Kidney (tissue), 22 donors: ENCODE measurements at places on chromosomes 7 and 10. TPM values are rescaled to one million over a fixed set of nuclear protein-coding genes. Genes with fewer than 3 reads are reported as not detected.

- DNase-seq: no peak
Observed at GRCh38 chr10:124078714-124079113, 14.7 kb downstream of the CHST15 start.

MYOZ1 gene
- 3.5 TPM for total RNA-seq

ZP3 gene
- 17.5 TPM for total RNA-seq

GRCh38 chr10:16789261-16789660 lies 28.0 kb downstream of the RSU1 start:
- peak; percentile 58 for DNase-seq

GRCh38 chr10:95181726-95182125 lies 12.3 kb upstream of the ACSM6 start:
- DNase-seq: no peak

DNA sequence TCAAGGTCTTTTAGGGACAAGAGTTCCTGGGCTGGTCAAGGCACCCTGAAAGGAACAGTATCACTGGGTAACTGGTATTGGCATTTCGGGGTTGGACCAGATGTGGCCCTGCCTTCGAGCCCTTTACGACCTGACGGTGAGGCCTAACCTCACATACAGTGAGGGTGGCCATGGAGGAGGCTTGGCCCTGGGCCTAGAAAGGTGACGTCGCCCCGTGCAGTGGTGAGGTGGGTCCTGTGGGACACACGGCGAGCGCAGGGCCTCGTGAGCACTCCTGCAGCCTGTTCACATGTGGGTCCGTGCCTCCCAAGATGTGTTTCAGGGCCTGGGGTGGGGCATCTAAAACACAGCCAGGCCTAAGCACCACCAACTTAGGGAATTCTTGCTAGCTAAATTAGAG lies 36.1 kb downstream of the CRHR2 start:
- DNase-seq: no peak

DNA sequence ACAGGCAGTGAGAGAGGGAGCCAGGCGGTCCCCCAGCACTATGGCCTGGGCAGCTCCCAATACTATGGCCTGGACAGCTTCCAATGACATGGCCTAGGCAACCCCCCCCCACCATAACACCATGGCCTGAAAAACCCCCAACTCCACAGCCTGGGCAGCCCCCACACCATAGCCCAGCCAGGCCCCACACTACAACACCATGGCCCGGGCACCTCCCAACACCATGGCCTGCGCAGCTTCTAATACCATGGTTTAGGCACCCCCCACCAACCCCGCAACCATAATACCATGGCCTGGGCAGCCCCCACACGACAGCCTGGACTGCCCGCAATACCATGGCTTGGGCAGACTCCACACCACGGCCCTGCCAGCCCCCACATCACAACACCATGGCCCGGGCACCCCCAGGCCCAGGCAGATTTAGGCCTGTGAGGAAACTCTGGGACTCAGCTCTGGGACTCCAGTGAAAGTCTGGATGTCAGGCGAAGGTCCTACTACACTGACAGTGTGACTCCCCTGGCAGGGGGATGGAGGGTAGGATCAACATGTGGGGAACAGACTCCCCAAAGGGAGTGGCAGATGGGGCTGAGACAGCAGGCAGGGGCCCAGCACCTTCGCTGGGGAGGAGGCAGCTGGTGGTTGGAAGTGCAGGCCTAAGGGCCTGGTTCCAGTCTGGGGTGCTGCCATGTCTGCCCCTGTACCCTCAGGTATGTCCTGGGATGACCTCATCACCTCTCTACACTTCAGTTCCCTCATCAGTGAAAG lies 8.7 kb downstream of the CPXM2 start:
- no peak for DNase-seq

GRCh38 chr10:63137306-63137705 lies 4.2 kb downstream of the NRBF2 start:
- DNase-seq: no peak

- peak; percentile 64 for DNase-seq
Observed at GRCh38 chr7:141097430-141097829, 23.6 kb downstream of the TMEM178B start.

DNA sequence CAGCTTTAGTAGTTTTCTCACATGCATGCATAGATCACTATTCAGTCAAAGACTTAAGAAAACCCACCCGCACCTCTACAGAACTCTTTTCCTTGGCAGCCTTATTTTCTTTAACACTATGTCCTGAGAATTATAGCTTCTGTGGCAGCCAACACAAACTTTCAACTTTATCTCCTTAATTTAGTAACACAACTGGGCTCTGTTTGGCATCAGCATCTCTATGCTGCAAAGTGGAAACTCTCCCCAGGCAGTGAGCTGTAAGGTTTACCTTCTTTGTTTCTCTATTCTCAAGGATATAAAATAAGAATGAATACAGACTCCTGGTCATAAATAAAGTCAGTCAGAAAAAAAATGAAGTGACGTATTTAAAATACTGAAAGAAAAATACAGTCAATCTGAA lies 115.2 kb upstream of the PPP1R9A start:
- no peak for DNase-seq

PLAC9 gene
- 31.4 TPM for total RNA-seq

NODAL gene
- total RNA-seq: not detected

TEX36 gene
- total RNA-seq: not detected

DNA sequence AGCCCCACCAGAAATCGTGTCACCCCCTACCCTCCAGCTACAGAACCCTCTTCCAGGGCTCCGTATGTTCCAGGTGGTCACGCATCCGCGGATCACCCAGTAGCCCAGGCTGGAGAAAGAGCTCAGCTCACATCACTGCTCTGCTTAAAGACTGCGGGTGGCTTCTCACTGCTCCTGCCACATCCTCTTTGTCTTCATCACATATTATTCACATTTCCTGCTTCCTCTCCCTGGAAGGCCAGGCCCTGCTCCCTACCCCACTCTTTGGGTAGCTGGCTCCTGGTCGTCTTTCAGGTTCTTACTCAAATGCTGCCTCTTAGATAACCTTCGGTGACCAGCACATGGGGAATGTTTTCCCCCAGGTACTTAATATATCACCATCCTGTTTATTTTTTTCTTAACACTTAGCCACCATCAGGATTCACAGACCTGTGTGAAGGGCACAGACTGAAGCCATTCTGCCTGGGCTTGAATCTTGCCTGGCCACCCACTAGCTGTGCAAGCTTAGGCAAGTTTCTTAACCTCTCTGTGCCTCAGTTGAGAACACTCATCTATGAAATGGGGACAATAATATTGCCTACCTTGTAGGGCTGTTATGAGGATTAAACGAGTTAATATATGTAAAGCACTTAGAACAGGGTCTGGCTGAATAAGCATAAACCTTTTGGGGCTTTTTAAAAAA lies 307.8 kb downstream of the PRPF18 start:
- DNase-seq: no peak

- DNase-seq: no peak
Observed at GRCh38 chr10:122515588-122516231, 44.8 kb upstream of the DMBT1 start.

- no peak for DNase-seq
Observed at GRCh38 chr10:132458071-132458585, 61.1 kb downstream of the PWWP2B start.

GRCh38 chr10:28111712-28112111 lies 112.8 kb upstream of the ODAD2 start:
- no peak for DNase-seq

DNA sequence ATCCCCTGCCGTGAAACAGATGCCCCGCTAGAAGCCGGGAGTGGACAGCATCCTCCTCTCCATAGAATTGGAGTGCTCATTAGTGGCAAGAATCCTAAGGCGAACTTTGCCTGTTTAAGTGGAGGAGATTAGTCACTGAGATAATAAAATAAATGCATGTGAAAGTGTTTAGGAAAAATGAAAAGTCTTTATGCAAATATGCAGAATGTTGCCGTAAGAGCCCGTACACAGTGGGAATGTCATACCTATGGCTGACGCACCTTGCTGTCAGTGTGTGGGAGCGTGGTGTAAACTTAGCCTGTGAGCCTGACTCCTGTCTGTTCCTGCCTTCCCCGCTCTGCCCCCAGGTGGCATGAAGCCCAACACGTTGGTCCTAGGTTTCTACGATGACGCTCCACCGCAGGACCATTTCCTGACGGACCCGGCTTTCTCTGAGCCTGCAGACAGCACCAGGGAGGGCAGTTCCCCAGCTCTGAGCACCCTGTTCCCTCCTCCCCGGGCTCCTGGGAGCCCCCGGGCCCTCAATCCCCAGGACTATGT lies 1.7 kb upstream of the TRIP6 start:
- DNase-seq: peak; percentile 18

GRCh38 chr10:86077271-86077670 lies 289.3 kb downstream of the GRID1 start:
- DNase-seq: no peak

DNA sequence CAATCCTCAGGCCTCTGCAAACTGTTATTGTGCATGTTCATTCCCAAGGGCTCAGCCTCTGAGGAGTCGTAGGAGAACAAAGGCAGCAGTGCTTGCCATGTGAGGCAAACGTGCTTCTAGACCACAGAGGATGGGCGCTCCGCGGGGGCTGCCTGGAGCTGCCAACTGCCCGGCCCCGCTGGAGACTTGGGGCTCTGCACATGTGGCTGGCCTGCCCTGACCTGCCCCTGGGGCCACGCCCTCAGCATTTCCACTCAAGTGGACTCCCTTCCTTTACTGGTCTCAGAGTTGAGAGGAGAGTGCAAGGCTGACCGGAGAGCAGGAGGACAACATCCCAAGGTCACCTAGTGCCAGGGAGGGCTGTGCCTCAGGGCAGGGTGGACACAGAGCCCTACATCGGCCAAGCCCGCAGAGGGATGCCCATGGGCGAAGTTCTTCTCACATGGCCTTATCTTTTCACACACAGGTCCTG lies 222.3 kb upstream of the ZNF32 start:
- no peak for DNase-seq

DNA sequence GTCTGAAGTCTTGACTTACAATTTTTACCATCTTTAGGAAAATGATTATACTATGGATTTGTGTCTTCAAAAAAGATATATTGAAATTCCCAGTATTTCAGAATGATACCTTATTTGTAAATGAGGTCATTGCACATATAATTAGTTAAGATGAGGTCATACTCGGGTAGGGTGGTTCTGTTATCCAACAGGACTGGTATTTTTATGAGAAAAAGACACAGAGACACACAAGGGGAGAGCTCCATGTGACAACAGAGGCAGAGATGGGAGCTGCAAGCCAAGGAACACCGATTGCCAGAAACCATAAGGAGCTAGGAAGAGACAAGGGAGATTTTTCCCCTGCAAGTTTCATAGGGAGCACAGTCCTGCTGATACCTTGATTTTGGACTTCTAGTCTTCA lies 356.9 kb downstream of the ARL4A start:
- no peak for DNase-seq

DNA sequence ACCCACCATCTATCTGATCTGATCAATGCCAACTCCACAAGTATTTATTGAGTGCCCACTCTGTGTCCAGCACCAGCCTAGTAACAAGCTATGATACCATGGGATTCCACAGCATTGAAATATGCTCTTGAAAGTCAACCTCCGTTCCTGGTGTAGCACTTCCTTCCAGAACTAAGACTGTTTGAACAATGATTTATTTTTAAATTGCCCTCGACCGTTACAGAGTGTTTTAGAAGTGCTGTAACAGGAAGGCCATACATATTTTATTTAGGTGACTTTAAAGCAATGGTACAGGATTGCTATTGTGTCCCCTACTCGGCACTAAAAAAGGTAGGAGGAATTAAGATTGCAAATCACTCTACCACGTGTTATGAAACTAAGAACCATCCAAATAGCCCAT lies 225.6 kb downstream of the TEX36 start:
- no peak for DNase-seq

DNA sequence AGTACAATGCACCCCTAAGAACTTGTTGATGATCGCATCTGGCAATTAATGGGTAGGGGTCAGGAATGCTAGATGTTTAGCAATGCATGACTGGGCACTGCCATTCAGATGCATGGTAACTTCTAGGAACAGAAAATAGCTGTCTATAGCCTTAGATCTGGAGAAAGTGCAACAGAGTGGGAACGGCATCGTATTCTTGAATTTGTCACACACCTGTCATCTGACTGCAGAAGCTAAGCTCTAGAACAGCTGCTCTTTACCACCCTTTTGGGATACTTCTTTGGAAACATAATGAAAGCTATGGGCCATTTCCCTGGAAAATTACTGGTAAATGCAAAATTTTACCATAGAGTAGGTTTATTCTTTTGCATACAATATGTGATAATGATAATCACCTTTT lies 118.1 kb downstream of the SLC25A13 start:
- no peak for DNase-seq

DNA sequence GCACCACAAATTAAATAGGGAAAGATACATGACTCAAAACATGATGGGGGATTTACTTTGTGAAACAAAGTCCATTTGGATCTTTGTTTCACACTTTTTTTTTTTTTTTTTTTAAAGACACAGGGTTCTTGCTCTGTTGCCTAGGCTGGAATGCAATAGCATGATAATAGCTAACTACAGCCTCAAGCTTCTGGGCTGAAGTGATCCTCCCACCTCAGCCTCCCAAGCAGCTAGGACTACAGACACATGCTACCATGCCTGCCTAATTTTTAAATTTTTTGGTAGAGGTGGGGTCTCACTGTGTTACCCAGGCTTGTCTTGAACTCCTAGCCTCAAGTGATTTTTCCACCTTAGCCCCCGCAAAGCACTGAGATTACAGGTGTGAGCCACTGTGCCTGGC lies 172.6 kb upstream of the KLF14 start:
- no peak for DNase-seq

CYP26A1 gene
- total RNA-seq: 0.22 TPM
